ENCODE measurements at places on chromosomes 5 and 9.

DNA sequence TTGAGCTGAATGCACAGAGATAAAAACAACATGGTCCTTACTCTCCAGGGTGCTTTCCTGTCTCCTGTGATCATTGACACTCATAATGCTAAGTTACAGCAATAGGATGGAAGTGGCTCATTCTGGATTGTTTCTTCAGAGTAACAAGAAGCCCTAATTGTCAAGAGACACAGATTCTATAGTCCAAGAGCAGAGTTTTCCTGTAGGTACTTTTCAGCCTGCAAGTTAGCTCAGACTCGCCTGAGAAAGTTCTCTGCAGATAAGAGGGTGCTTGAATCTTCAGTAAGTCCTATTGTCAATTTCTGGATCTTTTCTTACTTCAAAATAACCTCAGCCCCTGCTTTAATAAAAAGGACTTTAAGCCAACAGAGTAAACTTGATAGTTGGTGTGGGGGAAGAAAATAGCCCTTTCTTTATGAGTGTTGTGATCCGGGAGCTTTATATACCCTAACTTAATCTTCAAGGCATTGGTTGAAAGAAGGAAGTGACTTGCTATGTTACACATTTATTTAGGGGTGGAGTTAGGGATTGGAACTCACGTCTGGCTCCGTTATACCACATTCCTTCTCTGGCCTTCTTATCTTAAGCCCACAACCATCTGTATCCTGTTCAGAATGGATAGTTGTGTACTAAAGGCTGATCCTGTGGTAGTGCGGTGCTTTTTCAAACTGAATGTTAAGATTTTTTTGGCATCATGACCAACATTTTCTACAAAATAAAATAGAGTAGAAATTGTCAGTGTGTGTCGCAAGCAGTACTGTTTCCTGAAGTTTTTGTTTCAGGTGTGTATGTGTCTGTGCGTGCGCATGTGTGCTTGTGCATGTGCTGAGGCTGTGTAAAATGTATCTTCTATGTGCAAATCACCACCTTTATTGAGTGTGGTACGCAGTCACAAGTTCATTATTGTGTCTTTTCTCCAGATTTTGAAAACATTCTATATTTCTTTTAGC, 173.9 kb downstream of the WDR70 start:
- DNase-seq, result no peak

GRCh38 chr9:13575558-13575957, 296.1 kb upstream of the MPDZ start:
- DNase-seq, result no peak

GRCh38 chr5:137570070-137570469, 70.9 kb upstream of the SPOCK1 start:
- DNase-seq, result no peak

- DNase-seq, result no peak
Observed at GRCh38 chr9:135563039-135563476, 1.5 kb downstream of the PAEP start.

- no peak for DNase-seq
Observed at GRCh38 chr9:20606652-20607051, 15.6 kb downstream of the MLLT3 start.

DNA sequence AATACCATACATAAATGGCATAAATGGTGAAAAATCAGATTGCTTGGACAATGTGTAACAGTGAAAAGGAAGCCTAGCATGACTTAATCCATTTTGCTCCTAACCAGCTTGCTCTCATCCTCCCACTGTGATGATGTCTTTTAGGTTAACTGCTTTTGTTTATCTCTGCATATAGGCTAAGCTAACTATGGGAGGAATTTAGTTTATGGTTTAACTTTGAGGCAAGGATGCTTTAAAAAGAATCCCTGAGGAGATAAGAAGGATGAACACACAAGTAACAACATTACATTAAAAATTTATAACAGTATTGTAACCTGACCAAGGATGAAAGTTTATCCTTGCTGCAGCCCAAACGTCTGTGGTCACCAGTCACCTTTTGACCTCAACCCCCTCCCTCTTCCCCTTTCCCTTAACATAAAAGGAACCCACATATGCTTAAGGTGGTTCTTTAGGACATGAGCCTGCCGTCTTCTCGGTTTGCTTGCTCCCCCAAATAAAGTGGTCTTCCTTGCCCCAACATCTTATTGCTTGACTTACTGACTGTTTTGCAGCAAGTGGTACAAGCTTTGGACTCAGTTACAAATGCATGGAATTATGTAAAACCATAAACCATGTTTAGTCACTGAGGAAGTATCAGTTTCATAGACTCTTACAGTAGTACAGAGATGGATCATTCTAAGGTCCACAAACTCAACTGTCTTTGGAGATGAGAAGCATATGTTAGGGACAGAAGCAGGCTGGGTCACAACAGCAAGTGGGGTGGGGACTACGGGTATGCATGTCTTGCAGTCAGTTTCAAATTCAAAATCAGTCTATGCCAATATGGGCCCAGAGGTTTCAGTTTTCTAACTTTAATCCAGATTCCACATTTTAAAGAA, 31.3 kb downstream of the AGXT2 start:
- no peak for DNase-seq

- no peak for DNase-seq
Observed at GRCh38 chr5:178396796-178397720, 164.5 kb upstream of the PHYKPL start.

DNA sequence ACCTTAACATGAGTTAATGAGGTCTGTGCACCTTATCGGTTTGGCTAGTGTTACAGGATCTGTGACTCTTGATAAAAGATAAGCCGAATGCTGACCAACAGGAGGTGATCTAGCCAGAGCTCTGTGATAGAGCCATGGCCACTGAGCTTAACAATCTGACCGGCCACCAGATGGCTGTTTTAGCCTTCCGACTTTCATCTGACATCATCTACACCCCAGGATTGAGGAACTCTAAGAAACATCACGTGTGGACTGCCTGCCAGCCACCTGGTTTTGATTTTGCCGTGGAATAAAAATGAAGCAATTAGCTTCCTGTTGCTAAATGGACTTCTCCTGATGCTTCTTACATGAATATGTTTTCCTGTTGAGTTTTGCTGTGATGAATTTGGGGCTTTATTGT, 281.3 kb downstream of the CEMIP2 start:
- no peak for DNase-seq

DNA sequence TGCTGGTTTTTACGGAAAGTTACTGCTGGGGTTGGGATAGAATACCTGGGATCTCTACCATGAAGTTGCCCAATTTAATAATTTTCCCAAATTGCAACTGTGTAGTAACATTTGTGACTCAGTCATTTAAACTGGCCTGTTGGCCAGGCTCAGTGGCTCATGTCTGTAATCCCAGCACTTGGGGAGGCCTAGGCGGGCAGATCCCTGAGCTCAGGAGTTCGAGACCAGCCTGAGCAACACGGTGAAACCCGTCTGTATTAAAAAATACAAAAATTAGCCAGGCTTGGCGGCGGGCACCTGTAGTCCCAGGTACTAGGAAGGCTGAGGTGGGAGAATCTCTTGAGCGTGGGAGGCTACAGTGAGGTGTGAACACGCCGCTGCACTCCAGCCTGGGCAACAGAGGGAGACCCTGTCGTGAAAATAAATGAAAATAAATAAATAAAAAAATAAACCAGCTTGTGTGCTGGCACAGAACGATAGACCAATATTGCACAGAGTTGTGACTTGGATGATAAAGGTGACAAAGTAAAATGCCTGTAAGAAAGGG, 160.7 kb upstream of the ZNF608 start:
- DNase-seq, result no peak

GRCh38 chr9:37027582-37028419, 6.3 kb downstream of the PAX5 start:
- DNase-seq, result peak; percentile 65

DNA sequence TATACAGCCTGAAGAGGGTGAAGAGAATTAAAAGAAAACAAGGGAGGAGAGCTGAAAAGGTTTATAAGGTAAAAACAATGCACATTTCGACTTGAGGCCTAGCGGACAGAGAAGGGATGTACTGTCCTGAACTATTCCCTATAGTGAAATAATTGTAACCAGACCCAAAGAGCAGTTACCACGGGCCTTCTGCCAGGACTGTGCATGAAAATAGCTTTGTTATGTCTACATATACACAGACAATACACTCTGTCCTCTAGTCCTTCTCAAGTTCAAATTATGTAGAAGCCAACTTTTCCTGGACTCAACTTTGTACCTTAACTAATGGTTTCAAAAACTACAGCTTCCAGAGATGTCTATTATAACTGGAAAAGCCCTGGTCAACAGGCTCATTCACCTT, 223.7 kb downstream of the PCSK5 start:
- no peak for DNase-seq

DNA sequence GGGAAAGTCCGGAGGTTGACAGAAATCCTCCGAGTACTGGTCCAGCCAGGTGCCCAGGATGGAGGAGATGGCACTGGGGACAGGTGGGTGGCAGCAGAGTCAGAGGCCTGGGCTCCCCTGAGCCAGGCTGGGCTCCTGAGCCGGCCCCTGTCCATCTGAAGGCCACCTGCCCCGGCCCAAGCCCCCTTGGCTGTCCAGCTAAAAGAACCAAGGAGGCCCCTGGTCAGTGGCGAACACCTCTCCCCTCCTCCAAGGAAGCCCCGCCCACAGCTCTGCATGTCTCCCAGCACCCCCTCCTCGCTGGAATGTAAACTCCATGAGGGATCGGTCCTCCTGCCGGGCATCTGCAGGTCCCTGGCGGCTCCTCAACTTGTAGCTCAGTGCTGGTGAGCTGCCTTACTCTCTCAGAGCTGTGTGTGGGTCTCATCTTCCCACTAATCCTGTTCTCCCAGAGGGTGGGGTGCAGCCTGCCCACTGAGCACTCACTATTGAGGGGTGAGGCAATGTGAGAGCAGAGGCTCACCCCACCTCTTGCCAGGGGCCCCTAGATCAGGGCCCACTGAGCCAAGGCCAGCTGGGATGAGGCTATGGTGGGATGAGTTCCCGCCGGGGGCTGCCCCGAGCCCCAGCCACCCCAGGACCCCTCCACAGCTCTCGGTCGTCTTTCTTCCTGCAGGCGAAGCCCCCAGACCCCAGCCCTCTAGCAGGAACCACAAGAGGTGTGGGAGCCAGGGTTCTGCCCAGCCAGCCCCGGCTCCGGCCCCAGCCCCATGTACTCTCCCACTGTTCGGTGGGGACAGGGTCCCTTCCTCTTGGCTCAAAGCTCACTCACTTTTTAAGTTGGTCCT, 12.0 kb downstream of the RALGDS start:
- no peak for DNase-seq

DNA sequence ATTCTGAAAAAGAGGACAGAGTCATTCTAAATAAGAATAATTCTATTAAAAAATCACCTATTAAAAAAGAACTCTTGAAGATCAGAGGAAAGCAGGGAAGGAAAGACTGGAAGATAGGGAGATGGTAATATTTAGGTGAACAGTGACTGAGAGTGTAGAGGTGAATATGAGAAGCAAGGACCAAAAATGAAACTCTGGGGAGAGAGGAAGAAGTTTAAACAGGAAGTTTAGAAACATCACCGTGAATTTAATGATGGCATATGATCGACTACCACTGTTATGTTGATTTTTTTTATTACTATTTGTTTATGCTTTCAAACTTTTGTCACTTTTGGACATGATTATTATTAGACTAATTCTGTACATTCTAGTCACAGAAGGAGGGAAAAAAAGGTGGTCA, 1.7 kb upstream of the SPINK6 start:
- DNase-seq, result no peak

DNA sequence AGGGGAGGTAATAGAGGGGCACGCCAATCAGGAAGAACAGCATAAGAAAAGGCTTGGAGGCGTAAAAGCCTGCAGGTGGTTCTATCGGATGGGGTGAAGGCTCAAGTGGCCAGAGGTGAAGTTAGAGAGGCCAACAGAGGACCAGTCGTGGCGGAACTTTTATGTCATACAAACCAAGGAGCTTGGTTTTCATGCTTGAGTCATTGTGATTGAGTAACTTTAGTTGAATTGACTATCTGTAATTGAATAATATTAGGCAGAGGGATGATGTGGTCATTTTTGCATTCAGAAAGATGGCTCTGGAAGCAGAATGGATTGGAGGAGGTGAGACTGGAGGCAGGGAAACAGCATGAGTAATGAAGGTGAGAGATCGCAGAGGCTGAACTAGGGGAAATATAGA, 7.2 kb upstream of the SPINK4 start:
- DNase-seq, result no peak

- no peak for DNase-seq
Observed at GRCh38 chr9:4741365-4742089, 525 bp upstream of the AK3 start.

- no peak for DNase-seq
Observed at GRCh38 chr9:120265791-120266190, 314.2 kb downstream of the CDK5RAP2 start.

DNA sequence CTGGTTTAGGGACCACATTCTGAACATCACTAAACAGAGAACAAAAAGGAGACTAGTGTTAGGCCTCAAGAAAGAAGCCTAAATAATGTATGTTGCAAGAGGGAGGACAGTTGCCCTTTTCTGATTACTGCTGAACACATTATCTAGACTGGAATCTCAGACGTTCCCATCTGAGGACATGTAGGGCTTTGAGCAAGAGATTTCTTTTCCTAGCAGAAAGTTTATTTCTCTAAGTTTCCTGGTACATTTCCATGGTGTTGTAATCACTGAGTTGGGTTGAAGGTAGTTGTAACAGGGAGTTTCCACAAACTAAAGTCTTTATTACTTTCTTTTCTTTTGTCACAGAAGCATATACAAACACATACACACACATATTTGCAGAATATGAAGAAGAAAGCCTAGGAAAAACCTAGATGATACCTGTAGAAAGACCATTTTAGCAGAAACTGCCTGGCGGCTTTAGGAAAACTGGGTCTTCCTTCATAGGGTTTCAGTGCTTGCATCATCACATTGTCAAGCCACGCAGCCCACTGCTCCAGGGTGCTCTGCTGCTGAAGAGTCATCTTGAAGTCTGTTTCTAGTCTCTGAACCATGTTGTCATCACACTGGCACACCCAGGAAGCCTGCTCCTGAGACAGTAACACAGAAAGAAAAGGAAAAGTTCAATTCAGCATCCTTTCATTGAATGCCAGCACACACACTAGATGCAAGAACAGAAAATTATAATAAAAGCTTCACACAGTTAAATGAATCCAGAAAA, 269.1 kb downstream of the RFX3 start:
- DNase-seq, result no peak

DNA sequence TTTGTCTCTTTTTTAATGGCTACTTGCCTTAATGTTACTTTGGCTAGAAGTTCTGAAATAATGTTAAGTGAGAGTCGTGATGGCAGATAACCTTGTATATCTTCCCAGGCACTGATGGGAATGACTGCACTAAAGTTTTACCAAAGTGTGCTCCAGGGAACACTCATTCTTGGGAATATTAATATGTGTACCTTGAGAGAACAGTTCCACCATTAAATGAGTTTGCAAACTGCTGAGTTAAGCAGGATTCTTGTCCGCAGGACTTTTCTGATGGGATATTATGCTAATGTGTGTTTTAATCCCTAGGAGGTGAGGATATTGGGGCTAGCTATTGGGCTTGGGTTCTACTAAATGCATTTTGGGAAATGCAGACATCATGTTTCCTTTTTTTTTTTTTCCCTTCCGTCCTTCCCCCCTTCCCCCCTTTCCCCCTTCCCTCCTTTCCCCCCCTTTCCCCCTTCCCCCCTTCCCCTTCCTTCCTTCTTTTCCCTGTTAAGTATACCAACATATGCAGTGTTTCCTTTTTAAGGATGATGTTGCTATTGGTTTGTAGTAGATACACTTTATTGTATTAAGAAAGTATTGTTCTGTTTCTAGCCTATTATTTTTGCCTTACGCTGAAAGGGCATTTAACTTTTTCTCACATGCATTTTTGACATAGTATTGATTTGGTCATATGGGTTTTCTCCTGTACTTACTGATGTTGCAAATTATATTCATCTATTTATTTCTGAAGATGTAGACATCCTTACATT, 15.5 kb downstream of the ZBTB34 start:
- no peak for DNase-seq

Measured in stimulated activated CD8-positive, alpha-beta memory T cell treated with anti-CD3 and anti-CD28 coated beads, Interleukin-2, amount 100 ng/mL, for 1 hour (primary cell).